Naive thymus-derived CD8-positive, alpha-beta T cell (primary cell): ENCODE measurements at places on chromosomes 12 and 14. TPM values are rescaled to one million over a fixed set of nuclear protein-coding genes. Genes with fewer than 3 reads are reported as not detected.

MANSC4 gene
- not detected for total RNA-seq

RTL1 gene
- not detected for total RNA-seq

PITPNM2 gene
- total RNA-seq, result 42.7 TPM

RHEBL1 gene
- total RNA-seq, result 3.6 TPM

SAMD4A gene
- 0.85 TPM for total RNA-seq

RDH12 gene
- total RNA-seq, result not detected

PIWIL1 gene
- total RNA-seq, result not detected

GLIPR1L1 gene
- not detected for total RNA-seq

PAPLN gene
- total RNA-seq, result 0.10 TPM

ADCY4 gene
- total RNA-seq, result 3.8 TPM

COX8C gene
- total RNA-seq, result not detected

PLA2G1B gene
- total RNA-seq, result not detected

FGF6 gene
- total RNA-seq, result not detected

PTPRB gene
- not detected for total RNA-seq

OASL gene
- total RNA-seq, result 1.9 TPM

PAH gene
- total RNA-seq, result 0.25 TPM

EGLN3 gene
- total RNA-seq, result 2.6 TPM

SLC2A13 gene
- 7.6 TPM for total RNA-seq

TMEM132C gene
- total RNA-seq, result not detected

SERPINA1 gene
- total RNA-seq, result not detected

SPIC gene
- total RNA-seq, result not detected
